ENCODE measurements at places on chromosomes 7 and 10. TPM values are rescaled to one million over a fixed set of nuclear protein-coding genes. Genes with fewer than 3 reads are reported as not detected.

The LBX1 gene
- 2.1 TPM for total RNA-seq

The UTF1 gene
- not detected for total RNA-seq

The MINDY4 gene
- 14.9 TPM for total RNA-seq

The CLEC2L gene
- 1.8 TPM for total RNA-seq

The NME8 gene
- total RNA-seq, result not detected

The AKR1C8 gene
- 0.16 TPM for total RNA-seq
